ENCODE measurements at places on chromosomes 11 and 22. TPM values are rescaled to one million over a fixed set of nuclear protein-coding genes. Genes with fewer than 3 reads are reported as not detected.

C1QTNF4 gene
- polyA plus RNA-seq: 1.4 TPM

PGA5 gene
- polyA plus RNA-seq: 3.8 TPM

APLNR gene
- 25.4 TPM for polyA plus RNA-seq

FOXR1 gene
- not detected for polyA plus RNA-seq

NELL1 gene
- 0.18 TPM for polyA plus RNA-seq

DGCR6 gene
- polyA plus RNA-seq: 1.4 TPM

SLC22A9 gene
- not detected for polyA plus RNA-seq

MIOX gene
- polyA plus RNA-seq: not detected

GRCh38 chr11:111846636-111847035 lies 24.7 kb downstream of the ALG9 start:
- no peaks in the 10 kb centered on the region for H3K27me3 ChIP-seq
- H3K4me1 ChIP-seq: no peaks in the 10 kb centered on the region
- no peak for DNase-seq
- H3K4me3 ChIP-seq: no peak overlapping the region
- peaks cover 14% of the 10 kb centered on the region for H3K36me3 ChIP-seq
- no peak overlapping the region for H3K27ac ChIP-seq

GRCh38 chr11:19723572-19724342 lies 11.1 kb downstream of the NAV2 start:
- H3K36me3 ChIP-seq: no peaks in the 10 kb centered on the region
- no peak for DNase-seq
- no peak overlapping the region for H3K27ac ChIP-seq
- no peaks in the 10 kb centered on the region for H3K4me1 ChIP-seq
- H3K4me3 ChIP-seq: no peak overlapping the region

DNA sequence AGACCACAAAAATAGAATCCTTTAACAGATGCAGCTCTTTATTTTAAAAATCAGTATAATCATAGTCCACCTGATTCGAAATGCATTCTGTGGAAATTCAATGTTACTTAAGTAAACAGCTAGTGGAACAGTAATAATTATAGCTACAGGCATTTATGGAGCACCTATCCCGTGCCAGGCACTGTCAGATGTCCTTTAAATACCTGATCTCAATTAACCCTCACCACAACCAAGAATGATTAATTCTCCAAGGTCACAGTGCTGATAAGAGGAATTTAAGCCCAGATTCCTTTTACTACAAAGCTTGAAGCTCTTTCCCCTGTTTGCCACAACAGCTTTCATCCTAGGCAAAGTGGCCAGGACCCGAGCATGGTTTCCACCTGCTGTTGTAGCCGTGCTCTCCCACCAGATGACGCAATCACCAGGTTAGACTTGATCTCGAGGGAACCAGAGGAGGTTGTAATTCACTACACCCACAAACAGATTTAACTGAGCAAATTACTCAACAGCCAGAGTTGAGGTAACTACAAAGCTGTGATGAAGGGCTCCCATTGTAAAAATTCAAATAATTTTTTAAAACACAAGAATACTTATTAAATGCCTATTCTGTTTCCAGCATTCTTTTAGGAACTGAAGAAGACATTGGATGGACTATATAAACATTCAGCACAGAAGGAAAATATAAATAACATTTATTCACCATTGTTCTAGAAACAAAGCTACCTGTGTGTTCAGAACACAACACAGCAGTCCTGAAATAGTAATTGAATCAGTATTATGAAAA lies 10.3 kb downstream of the PRDM10 start:
- H3K27ac ChIP-seq: peak overlapping the region; percentile 14
- peak; percentile 85 for DNase-seq
- H3K27me3 ChIP-seq: no peaks in the 10 kb centered on the region

- H3K4me1 ChIP-seq: no peaks in the 10 kb centered on the region
- peaks cover 72% of the 10 kb centered on the region for H3K27me3 ChIP-seq
- peak overlapping the region; percentile 56 for H3K27ac ChIP-seq
- peak; percentile 61 for DNase-seq
- H3K36me3 ChIP-seq: no peaks in the 10 kb centered on the region
Observed at GRCh38 chr11:64745189-64745520, 1.2 kb upstream of the RASGRP2 start.

DNA sequence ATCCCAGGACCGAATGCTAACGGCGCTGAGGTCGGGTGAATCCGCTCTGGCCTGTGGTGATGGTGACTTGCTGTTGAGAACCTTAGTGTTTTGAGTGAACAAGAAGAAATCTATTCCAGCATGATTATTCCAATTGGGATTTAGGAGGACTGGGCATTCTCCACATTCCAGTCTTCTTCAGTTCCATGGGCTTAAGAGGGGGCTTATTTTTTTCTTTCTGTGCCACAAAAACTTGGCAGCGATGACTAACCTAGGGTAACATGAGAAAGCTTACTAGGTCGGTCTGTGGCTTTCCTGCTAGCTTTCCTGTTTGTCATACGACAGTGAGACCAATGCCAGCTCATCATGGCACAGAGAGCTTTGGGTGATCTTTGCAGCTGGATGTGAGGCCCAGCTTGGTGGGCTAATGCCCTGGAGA lies 62.9 kb upstream of the ATXN10 start:
- no peak overlapping the region for H3K27ac ChIP-seq
- no peak overlapping the region for H3K4me3 ChIP-seq
- H3K27me3 ChIP-seq: peaks cover 4% of the 10 kb centered on the region
- no peak for DNase-seq
- no peaks in the 10 kb centered on the region for H3K36me3 ChIP-seq

- H3K27ac ChIP-seq: no peak overlapping the region
- H3K4me1 ChIP-seq: no peaks in the 10 kb centered on the region
- no peaks in the 10 kb centered on the region for H3K36me3 ChIP-seq
- no peak for DNase-seq
Observed at GRCh38 chr11:11857769-11858168, 16.0 kb downstream of the USP47 start.

DNA sequence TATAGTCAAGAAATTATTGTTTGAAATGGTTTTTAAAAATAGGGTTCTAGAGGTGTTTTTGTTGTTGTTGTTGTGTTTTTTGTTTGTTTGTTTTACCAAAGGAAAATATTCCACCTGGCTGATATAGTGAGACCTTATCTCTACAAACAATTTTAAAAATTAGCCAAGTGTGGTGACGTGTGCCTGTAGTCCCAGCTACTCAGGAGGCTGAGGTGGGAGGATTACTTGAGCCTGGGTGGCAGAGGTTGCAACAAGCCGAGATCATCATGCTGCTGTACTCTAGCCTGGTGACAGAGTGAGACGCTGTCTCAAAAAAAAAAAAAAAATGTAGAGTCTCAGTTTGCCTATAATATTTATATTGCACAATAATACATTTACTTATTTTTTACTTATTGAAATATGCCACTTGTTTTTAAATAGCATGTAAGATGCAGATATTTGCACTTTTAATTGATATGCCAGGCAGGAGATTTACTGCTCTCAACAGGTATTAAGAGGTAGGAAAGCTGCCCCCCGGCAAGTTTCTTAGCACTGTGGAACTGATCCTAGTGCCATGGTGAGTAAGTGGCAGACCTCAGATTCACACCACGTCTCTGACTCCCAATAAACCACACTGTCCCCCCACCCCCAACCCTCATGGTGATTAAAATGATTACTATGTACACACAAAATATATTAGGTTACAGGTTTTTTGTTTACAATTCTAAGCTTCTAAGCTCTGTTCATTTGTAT lies 157.4 kb downstream of the TEAD1 start:
- no peaks in the 10 kb centered on the region for H3K27me3 ChIP-seq
- H3K4me3 ChIP-seq: no peak overlapping the region
- H3K36me3 ChIP-seq: no peaks in the 10 kb centered on the region

- DNase-seq: no peak
- H3K4me3 ChIP-seq: no peak overlapping the region
- H3K36me3 ChIP-seq: peaks cover 10% of the 10 kb centered on the region
- no peak overlapping the region for H3K27ac ChIP-seq
- peaks cover 3% of the 10 kb centered on the region for H3K4me1 ChIP-seq
- H3K27me3 ChIP-seq: no peaks in the 10 kb centered on the region
Observed at GRCh38 chr11:1760351-1761109, 3.2 kb downstream of the CTSD start.

DNA sequence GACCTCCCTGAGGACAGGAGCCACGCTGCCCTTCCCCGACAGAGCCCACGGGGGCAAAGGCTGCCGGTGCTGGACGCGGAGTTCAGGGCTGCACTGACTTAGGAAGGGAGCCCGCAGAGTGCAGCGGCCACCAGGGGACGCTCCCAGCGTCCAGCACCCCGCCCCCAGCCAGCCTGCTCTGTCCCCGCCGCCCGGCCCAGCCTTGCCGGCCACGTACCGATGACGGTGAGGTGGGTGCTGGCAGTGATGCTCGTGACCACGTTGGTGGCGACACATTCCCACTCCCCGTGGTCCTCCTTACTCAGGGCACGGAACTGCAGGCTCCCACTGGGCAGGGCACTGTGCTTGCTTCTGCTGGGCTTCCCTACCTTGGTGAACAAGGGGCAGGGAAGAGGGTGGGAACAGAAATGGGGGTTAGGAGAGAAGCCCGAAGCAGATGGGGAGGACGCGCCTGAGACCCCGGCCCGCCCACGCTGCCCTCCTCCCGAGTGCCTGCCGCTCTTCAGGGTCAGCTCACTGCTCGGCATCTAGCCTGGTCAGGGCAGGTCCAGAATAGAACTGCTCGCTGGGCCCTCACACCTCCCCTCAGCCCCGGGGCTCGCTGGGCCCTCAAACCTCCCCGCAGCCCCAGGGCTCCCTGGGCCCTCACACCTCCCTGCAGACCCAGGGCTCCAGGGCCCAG lies 25.9 kb downstream of the IGSF9B start:
- no peaks in the 10 kb centered on the region for H3K4me1 ChIP-seq
- no peak for DNase-seq
- no peak overlapping the region for H3K27ac ChIP-seq
- H3K4me3 ChIP-seq: no peak overlapping the region
- H3K36me3 ChIP-seq: peaks cover 6% of the 10 kb centered on the region

GRCh38 chr11:19691815-19692500 lies 20.7 kb upstream of the NAV2 start:
- H3K4me3 ChIP-seq: no peak overlapping the region
- H3K27me3 ChIP-seq: no peaks in the 10 kb centered on the region
- no peaks in the 10 kb centered on the region for H3K4me1 ChIP-seq
- no peak for DNase-seq

DNA sequence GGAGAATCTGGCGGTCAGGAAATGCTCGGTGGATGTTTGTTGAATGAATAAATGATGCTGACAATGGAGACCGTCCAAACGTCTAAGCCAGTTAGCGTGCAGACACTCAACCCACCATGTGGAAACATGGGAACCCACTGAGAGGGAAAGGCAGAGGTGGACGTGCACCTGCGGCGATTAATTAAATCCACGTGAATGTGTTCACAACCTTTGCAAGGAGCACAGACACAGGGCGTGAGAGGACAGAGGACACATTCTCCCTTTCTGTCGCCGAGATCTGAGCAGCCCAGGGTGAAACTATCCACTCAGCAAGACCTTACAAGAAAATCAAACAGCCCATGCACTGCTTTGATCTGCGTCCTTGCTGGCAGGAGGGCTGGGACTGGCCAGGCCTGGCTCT lies 58.3 kb upstream of the LINC01488 start:
- DNase-seq: no peak
- no peaks in the 10 kb centered on the region for H3K27me3 ChIP-seq
- H3K4me1 ChIP-seq: no peaks in the 10 kb centered on the region
- no peak overlapping the region for H3K4me3 ChIP-seq
- H3K36me3 ChIP-seq: no peaks in the 10 kb centered on the region
- no peak overlapping the region for H3K27ac ChIP-seq

GRCh38 chr11:8068605-8069221 lies 12.3 kb upstream of the TUB start:
- no peak overlapping the region for H3K4me3 ChIP-seq
- no peaks in the 10 kb centered on the region for H3K27me3 ChIP-seq
- peak; percentile 50 for DNase-seq
- H3K4me1 ChIP-seq: peaks cover 3% of the 10 kb centered on the region

- no peak for DNase-seq
- H3K4me1 ChIP-seq: no peaks in the 10 kb centered on the region
- no peak overlapping the region for H3K27ac ChIP-seq
- H3K27me3 ChIP-seq: no peaks in the 10 kb centered on the region
- H3K36me3 ChIP-seq: no peaks in the 10 kb centered on the region
Observed at GRCh38 chr11:24132471-24132870, 364.4 kb upstream of the LUZP2 start.

GRCh38 chr11:92211576-92212167 lies 12.9 kb upstream of the FAT3 start:
- no peaks in the 10 kb centered on the region for H3K4me1 ChIP-seq
- H3K27me3 ChIP-seq: no peaks in the 10 kb centered on the region
- peak; percentile 16 for DNase-seq
- no peak overlapping the region for H3K4me3 ChIP-seq
- H3K27ac ChIP-seq: no peak overlapping the region

DNA sequence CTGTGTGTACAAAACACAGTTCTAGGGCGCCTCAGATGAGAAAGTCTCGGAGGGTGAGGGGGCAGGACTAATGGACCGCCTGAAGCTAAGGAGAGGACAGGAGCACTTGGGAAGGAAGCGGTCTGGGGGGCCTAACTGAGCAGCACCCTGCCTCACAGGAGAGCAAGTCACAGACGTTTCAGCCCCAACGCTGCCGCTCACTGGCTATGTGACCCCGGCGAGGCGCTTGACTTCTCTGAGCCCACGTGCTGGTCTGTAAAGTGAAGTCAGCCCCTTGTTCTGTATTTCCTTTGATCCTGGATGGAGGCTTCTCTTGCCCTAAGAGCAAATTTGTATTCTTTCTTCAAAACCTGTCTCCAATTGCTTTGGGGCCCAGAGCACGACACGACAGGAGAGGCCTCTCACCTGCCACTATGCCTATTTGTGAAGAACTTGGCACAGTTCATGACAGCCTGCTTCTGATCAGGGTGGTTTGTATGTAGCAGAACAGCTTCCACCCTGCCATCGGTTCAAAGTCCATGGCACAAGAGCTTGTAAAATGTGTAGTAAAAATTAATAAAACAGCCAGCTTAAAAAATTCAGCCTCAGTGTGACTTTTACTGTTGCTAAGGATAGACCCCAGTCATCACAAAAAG lies 59.1 kb downstream of the WNT11 start:
- no peaks in the 10 kb centered on the region for H3K36me3 ChIP-seq
- no peak overlapping the region for H3K4me3 ChIP-seq
- peak; percentile 93 for DNase-seq
- no peaks in the 10 kb centered on the region for H3K27me3 ChIP-seq

DNA sequence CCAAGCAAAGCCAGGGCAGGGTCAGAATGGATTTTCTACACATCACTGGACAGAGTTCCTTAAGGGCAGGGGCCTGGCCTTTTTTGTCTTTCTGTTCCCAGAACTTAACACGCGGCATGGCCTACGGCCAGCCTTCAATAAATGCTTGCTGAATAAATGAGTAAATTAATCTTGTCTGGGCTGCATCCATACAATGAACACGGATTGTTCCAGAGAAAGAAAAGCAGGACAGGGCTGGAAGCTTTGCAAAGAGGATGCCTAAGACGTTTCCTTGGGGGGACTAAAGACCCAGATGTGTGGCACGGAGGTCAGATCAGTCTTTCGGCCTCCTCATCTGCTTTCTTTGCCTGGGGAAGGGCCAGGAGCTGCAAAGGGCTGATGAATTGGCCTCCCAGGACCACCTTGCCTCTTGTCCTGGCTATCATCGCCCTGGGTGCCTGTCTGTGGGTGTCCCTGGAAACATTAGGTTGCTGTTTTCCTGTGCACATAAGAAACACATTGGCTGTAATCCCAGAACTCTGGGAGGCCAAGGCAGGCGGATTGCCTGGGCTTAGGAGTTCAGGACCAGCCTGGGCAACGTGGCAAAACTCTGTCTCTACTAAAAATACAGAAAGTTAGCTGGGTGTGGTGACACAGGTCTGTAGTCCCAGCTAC lies 20.8 kb upstream of the RFPL3 start:
- no peak overlapping the region for H3K27ac ChIP-seq
- no peaks in the 10 kb centered on the region for H3K4me1 ChIP-seq
- H3K36me3 ChIP-seq: no peaks in the 10 kb centered on the region
- DNase-seq: no peak
- H3K4me3 ChIP-seq: no peak overlapping the region

GRCh38 chr11:5345831-5346230 lies 2.5 kb upstream of the OR51B5 start:
- no peak overlapping the region for H3K4me3 ChIP-seq
- no peaks in the 10 kb centered on the region for H3K27me3 ChIP-seq
- H3K4me1 ChIP-seq: no peaks in the 10 kb centered on the region
- H3K27ac ChIP-seq: no peak overlapping the region
- no peak for DNase-seq
